Activated CD8-positive, alpha-beta T cell treated with anti-CD3 and anti-CD28 coated beads for 36 hours (primary cell): ENCODE measurements at places on chromosomes 7 and 10. TPM values are rescaled to one million over a fixed set of nuclear protein-coding genes. Genes with fewer than 3 reads are reported as not detected.

The ERVW-1 gene
- not detected for total RNA-seq

The SP4 gene
- 23.6 TPM for total RNA-seq

GRCh38 chr10:7121154-7121797 is 289.6 kb downstream of the SFMBT2 start:
- peaks cover 7% of the 10 kb centered on the region for H3K4me1 ChIP-seq
- DNase-seq, result peak; percentile 82
- H3K36me3 ChIP-seq, result no peaks in the 10 kb centered on the region

The ANKRD30A gene
- total RNA-seq, result not detected

The TNKS2 gene
- 22.1 TPM for total RNA-seq

DNA sequence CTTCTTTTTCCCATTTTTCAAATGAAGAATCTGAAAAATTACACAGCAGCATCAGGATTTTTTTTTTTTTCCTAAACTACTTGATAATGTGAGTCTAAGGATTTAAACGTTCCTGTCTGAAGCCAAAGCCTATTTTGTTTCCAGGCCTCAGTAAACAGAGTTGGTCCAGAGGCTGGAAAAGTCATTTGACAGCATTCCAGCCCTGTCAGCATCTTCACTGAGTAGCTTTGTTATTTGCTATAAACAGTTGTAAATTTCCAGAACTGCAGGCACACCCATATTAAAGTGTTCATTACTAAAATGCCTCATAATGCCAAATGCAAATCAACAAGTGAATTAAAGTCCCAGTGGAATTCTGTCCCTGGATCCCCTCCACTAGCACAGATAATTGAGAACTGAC is 35.5 kb upstream of the KMT2E start:
- peaks cover 45% of the 10 kb centered on the region for H3K4me1 ChIP-seq
- peaks cover 2% of the 10 kb centered on the region for H3K36me3 ChIP-seq
- H3K27me3 ChIP-seq, result no peaks in the 10 kb centered on the region
- no peak overlapping the region for H3K27ac ChIP-seq

GRCh38 chr7:7732621-7733281 is 14.3 kb upstream of the RPA3 start:
- H3K27me3 ChIP-seq, result no peaks in the 10 kb centered on the region
- peaks cover 9% of the 10 kb centered on the region for H3K4me1 ChIP-seq
- DNase-seq, result no peak
- H3K4me3 ChIP-seq, result no peak overlapping the region

The SLC35B4 gene
- total RNA-seq, result 13.7 TPM

The INMT gene
- not detected for total RNA-seq

The FEZF1 gene
- not detected for total RNA-seq
